AG09309 (cell line): ENCODE measurements at places on chromosomes 3 and 15.

GRCh38 chr15:70098153-70098460 lies 390 bp upstream of the TLE3 start:
- DNase-seq: no peak

- DNase-seq: no peak
Measured at GRCh38 chr3:191649626-191650025, 188.7 kb downstream of the PYDC2 start.

GRCh38 chr3:115148142-115148790 lies 1.2 kb upstream of the ZBTB20 start:
- DNase-seq: no peak

- no peak for DNase-seq
Measured at GRCh38 chr15:93024293-93024692, 64.7 kb downstream of the RGMA start.

- DNase-seq: no peak
Measured at GRCh38 chr3:31165399-31165860, 271.0 kb upstream of the GADL1 start.

GRCh38 chr3:83849106-83849730 lies 1109.6 kb upstream of the CADM2 start:
- DNase-seq: no peak

DNA sequence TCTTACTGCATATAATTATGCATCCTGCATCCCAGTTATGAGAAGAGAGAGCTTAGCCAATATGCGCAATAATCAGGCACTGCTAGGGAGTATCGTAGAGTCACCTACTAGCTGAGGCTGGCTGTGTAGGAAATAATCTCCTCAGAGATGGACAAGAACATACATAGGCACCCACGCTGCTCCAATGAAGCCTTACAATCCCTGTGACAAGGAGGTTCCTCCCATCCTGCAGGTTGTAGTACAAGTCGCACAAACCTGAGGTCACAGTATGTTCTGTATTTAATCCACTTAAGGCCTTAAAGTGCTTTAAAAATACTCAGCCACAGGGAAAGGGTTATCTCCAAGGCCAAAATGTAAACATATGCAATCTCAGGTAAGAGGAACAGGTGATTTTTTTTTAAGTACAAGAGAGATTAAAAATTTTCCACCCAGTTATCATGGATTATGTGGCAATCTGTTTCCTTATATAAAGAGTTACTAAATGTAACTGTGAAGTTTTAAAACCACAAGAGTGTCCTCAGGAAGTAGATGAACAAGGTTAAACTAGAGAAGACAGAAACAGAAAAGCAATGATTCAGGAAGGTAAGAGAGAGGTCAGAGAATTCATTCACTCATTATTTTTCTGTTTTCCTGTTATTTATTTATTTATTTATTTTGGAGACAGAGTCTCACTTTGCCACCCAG lies 7.5 kb upstream of the COLQ start:
- no peak for DNase-seq

- DNase-seq: no peak
Measured at GRCh38 chr15:78418686-78419085, 19.3 kb upstream of the IREB2 start.

GRCh38 chr15:84658788-84659411 lies 901 bp upstream of the NMB start:
- no peak for DNase-seq

- DNase-seq: no peak
Measured at GRCh38 chr15:80076321-80077318, 17.1 kb downstream of the ZFAND6 start.

DNA sequence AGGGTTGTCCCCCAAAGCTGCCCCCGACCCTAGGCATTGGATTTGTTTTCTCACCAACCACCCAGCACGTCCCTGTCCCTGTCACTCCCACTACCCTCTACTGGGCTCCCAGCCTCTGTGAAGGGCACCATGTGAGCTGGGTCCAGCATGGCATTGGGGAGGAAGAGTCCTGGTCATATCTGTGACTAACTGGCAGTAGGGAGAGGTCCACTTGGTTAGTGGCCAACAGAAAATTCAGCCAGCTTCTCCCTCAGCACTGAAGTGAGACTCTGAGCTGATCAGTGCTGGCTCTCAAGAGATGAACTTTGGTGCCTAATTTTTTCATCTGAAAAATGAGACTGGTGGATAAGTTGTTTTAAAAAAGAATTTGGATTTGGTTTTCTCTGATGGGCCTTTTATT lies 11.3 kb upstream of the KIF23 start:
- DNase-seq: no peak

GRCh38 chr15:101528108-101528916 lies 38.8 kb upstream of the PCSK6 start:
- no peak for DNase-seq

DNA sequence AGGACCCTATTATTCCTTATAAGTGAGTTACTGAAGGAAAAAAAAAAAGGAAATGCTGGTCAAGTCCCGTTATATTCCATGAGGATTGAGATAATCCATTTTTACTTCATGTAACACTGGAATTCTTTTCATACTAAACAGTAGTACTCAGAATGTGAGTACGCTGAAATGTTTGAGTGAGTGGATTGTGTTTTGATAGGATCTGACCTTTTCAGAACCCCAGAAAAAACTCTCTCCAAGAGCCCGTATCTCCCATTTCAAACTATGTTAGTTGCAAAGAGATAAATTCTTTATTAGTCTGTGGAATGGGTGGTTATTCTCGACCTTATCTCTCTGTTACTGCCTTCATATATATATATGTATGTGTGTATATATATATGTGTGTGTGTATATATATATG lies 2.5 kb upstream of the LPP start:
- no peak for DNase-seq

DNA sequence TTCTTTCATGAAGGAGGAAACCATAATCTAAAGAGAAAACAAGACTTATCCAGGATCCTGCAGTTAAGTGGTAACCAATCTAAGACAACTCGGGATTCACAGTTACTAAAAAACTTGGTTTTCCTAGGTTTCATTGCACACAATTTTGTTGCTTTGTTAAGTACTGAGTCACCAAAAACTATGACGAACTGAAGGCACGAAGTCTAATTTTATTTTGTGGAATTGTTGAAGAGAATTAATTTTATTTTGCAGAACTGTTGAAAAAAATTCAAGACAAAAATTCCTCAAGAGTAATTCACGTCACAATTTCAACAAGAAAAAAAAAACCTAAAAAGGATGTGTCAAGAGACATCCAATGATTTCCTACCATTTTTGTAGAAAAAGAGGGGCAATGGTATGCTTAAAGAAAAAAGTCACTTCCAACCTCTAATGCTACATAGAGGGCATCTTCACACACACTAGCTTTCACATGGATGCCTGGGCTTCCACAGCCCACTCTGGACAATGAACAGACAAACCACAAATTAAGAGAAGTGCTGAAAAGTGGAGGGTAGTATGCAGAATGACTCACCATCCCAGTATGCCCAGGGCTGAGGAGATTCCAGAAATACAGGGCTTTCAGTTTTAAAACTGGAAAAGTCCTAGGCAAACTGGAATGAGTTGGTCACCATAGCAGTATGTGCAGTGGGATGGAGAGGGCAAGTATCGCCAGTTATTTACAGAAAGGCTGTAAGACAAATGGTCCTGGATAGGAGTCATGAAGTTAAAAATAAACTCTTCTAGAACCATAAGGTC lies 29.2 kb downstream of the PLOD2 start:
- peak; percentile 52 for DNase-seq

- DNase-seq: no peak
Measured at GRCh38 chr3:172876297-172876696, 125.8 kb downstream of the ECT2 start.

DNA sequence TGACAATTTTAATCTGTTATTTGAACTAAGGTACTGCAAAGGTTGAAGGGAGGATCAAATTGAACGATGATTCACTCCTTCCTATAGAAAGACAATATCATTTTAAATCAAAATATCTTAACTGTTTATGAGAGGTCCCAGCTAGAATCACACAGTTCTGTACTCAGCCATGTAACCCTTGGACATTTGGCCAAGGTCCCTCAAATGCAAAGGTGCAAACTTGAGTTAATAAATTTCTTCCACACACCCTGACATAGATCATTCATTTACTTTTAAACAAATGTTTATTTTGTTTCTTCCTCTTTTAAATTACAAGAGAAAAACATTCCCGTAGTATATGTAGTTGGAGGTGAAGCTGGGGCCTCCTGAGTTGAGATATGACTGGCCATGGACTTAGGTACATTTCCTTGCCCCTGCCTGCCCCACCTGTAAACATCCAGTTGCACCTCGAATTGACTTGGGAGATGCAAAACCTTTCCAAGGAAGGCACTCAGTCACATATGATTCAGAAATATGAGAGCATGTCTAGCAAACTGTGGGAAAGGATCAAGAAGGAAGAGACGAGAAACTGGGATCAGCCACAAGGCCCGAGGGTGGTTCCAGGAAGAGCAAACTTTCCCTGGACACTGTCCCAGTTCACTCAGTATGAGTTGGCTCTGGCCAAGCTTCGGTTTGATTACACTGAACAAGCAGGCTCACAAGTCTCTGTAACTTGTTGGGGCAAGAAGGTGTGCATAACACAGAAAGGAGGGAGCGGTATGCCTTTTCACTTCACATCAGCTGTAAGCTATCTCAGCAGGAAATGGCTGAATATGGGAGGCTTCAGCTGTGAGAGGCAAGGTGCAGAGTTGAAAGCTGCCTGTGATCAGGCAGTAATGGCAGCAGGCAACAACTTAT lies 6.7 kb downstream of the TNFSF10 start:
- peak; percentile 66 for DNase-seq

DNA sequence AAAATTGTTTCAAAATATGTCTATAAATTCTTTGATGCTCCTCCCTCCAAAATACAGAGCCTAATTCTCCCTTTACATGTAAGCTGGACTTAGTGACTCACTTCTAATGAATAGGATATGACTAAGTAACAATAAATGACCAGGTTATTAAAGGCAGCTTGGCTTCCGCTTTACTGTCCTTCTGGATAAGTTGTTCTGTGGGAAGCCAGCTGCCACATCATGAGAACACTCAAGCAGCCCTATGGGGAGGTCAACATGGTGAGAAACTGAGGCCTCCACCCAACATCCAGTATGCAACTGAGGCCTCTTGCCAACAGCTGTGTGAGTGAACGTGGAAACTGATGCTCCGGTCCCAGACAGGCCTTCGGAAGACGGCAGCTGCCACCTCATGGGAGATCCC lies 247.3 kb upstream of the CHRM5 start:
- DNase-seq: peak; percentile 33

DNA sequence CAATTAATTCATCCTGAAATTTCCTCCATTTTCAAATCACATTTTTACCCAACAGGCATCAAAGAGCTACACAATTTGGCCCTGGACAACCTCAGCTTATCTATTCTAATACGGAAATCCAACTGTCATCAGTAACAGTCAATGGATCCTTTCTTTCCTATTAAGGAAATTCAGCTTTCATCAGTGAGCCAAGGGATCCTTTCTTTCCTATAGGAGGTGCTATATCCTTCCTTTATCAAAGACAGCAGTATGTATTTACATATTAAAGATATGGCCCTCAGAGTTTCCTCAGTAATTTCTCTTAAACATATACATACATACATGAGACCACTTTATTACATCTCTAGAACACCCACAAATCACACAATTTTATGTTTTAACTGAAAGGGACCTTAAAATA lies 10.1 kb downstream of the DHX36 start:
- DNase-seq: no peak

DNA sequence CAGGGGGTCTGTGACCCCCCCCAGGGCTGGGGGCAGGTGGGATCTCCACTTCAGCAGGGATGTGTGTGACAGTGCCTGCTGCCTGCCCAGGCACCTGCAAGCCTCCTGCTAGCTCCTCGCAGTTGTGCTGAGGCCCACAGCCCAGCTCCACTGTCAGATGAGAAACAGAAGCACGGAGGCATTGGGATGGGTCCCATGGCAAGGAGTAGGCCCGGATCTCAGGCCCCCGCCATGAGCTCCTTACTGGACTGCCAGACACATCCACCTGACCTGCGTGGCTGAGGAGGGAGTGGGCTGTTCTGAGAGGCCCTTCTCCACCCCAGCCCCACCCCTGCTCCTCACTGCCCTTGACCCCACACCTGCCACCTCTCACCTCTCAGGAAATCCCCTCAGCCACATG lies 18.2 kb upstream of the SKOR1 start:
- no peak for DNase-seq

GRCh38 chr3:161474139-161474538 lies 22.5 kb upstream of the OTOL1 start:
- no peak for DNase-seq

DNA sequence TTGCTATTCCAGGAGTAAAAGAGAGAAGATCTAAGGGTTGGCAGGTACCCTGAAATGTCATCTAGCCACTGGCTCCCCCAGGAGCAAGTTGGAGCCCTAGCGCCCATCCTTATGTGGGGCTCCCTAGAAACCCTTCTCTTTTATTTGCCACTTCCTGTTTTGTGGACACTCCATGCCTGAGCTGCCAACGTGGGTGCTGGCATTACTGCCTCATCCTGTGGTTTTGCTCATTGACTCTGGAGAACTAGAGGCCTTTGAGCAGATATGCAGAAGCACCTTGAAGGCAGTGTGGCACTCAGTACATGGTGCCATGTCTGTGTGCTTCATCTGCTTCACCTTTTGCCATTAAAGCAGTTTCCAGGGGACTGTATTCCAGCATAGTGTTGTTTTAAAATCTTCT lies 8.1 kb downstream of the EDEM1 start:
- no peak for DNase-seq

DNA sequence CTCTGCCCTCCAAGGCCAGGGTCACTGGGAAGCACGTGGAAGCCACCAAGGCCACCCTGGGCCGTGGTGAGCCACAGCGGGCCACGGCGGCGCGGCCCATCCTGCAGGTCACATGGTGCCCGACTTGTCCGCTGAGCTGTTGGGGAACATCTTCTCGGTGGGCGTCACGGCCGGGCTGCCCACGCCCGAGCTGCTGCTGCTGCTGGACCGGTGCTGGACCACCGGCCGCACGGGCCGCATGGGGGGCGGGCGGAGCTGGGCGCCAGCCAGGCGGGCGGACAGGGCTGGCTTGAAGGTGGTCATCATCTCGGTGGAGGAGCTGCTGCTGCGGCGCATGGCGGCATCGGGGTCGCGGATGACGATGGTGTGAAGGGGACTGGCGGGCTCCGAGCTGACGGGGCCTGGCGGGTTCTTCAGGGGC lies 22.1 kb upstream of the RAD18 start:
- DNase-seq: no peak

DNA sequence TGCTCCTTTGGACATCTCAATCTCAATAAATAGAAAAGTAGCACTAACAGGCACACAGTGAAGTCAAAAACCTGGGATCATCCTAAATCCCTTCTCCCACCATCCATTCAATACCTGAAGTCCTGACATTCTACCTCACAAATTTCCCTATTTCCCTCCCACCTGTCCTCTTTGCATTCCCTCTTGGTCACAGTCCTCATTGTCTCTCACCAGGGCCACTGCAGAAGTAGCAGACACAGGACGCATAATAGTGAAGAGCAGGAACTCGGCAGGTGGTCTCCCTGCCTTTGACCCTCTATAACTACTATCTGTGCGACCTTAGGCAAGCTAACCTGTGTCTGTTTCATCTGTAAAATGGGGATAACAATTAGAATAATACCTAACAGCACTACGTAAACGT lies 2.3 kb downstream of the THOC7 start:
- no peak for DNase-seq
